Effector memory CD8-positive, alpha-beta T cell (primary cell): ENCODE measurements at places on chromosomes 12 and 14.

DNA sequence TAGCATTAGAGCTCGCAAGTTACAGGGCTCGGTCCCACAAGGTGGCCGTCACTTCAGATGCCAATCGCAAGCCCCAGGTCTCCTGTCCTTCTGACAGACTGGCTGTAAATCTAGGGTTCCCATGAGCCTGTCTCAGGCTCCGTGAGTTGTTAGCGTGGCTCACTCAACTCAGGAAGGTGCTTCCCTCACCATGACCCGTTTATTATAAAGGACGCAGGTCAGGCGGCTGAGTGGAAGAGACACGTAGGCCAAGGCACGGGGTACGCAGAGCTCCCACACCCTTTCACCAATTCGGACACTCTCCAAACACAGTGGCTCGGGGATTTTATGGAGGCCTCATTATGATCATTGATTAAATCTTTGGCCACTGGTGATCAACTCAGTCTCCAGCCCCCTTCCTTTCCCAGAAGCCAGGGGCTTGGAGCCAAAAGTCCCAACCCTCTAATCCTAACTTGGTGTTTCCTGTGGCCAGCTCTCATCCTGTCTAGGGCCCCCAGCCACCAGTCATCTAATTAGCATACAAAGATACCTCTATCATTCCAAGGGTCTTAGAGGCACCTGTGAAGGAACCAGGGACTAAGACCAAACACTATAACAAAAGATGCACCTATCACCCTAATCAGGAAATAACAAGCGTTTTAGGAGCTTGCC is 25.8 kb upstream of the LRTM2 start:
- DNase-seq, result no peak

GRCh38 chr12:13986031-13986430 is 4.6 kb upstream of the GRIN2B start:
- DNase-seq, result no peak

DNA sequence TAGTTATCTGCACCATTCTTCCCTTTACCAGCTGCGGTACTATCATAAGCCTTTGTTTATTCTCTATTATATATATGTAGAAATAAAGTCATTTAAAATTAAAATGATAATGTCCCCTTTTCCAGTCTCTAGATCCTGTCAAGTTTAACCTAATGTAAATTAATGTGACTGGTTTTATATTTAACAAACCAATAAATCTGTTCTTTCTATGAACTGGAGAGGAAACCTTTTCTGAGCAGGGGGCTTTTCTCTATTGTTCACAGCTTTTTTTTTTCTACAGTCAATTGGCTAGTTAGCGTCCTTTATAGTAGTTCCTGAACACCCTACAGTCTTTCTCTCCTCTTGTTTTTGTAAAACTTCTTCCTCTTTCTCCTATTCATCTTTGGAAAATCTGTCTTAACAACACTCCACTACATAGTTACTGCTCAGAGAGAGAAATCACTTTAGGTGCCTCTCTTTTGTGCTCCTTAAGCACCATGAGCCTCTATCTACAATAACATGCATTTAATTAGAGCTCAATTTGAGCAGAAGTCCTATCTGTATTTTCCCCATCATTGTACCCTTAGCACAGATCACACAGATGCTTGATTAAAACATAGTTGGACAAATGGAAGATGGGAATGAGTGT is 332.6 kb upstream of the SYT1 start:
- DNase-seq, result no peak

- DNase-seq, result no peak
Observed at GRCh38 chr12:15355766-15356165, 33.5 kb downstream of the PTPRO start.

- no peak for DNase-seq
Observed at GRCh38 chr12:62722971-62723680, 211.8 kb downstream of the PPM1H start.

DNA sequence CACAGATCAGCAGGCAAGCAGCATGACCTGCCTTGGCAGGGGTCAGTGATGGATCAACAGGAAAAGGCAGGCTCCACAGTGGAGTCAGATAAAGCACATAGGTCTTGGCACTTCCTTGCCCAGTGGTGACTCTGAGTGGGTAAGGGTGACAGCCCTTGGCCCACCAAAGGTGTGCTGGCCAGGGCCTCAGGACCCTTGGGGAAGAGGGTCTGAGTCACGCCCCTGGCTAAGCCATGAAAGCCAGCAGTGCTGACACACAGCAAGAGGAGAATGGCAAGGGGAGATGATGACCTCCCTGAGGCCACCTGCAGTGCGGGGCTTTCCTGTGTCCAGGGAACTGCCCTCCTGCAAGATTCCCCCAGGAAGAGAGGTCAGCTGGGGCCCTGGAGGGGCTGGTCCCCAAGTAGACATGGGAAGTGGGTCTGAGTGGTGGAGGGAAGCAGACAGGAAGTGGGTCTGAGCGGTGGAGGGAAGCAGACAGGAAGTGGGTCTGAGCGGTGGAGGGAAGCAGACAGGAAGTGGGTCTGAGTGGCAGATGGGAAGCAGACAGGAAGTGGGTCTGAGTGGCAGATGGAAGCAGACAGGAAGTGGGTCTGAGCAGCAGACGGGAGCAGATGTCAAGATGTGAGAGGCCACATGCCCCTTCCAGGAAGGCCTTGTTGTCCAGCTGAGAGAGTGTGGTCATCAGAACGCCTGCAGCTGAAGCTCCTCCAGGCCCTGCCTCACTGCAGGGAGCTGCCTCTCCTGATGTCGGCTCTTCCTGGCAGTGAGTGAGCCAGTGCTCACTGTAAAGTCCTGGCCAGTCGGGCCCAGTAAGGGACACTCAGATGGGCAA is 34.8 kb downstream of the DIO3 start:
- DNase-seq, result no peak

GRCh38 chr12:7101694-7102131 is 7.3 kb downstream of the C1RL start:
- DNase-seq, result no peak

GRCh38 chr14:91163316-91163715 is 49.4 kb downstream of the DGLUCY start:
- no peak for DNase-seq

DNA sequence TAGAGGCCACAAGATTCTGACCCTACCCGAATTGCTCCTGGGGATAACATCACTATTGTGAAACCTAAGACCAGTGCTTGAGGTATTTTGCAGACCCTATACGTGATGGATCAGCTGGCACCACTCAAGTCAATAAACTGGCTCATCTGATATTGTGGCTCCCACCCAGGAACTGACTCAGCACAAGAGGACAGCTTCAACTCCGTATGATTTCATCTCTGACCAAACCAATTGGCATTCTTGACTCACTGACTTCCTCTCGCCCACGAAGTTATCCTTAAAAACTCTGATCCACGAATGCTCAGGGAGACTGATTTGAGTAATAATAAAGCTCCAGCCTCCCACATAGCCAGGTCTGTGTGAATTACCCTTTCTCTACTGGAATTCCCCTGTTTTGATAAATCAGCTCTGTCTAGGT is 1036.1 kb upstream of the TMEM132C start:
- DNase-seq, result no peak

GRCh38 chr14:40221428-40221827 is 789.2 kb upstream of the FBXO33 start:
- no peak for DNase-seq

- DNase-seq, result no peak
Observed at GRCh38 chr12:52005903-52006703, 643 bp upstream of the TAMALIN start.

DNA sequence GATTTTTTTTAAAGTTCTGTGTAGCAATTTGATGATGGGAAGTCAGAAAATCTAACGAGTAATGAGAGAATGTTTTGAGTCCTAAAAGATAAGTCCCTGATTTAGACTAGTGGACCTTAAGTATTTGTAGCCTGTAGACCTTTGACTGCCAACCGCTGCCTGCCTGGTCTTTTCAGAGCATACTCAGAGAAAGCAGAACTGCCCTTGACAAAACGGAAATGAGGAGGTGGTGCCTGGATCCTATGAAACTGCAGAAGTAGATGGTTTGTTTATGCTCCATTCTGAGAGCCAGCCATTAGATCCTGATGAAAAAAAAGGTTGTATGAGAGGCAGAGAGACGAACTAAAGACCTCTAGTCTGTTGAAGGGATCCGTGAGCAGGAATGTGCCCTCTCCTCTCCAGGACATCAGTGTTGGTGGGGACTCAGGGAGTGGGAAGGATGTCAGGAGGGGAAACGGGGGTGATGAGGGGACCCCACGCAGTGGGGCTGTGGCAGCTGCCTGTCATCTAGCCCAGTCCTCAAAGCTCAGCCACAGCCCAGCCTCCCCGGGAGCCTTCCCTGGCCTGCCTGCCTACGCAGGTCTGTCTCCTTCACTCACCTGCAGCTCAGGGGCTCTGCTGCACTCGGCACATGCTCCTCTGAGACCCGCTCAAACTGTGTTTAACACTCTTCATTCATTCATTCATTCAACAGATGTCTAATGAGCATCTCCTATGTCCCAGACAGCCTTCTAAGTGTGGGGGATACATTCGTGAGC is 447.5 kb downstream of the AACS start:
- DNase-seq, result no peak

- no peak for DNase-seq
Observed at GRCh38 chr12:94186278-94187241, 38.2 kb downstream of the PLXNC1 start.

GRCh38 chr12:26205941-26206340 is 10.6 kb downstream of the SSPN start:
- no peak for DNase-seq

- DNase-seq, result no peak
Observed at GRCh38 chr12:124866195-124866882, 2.7 kb upstream of the SCARB1 start.

GRCh38 chr12:57135527-57136326 is 7.4 kb downstream of the LRP1 start:
- DNase-seq, result no peak

DNA sequence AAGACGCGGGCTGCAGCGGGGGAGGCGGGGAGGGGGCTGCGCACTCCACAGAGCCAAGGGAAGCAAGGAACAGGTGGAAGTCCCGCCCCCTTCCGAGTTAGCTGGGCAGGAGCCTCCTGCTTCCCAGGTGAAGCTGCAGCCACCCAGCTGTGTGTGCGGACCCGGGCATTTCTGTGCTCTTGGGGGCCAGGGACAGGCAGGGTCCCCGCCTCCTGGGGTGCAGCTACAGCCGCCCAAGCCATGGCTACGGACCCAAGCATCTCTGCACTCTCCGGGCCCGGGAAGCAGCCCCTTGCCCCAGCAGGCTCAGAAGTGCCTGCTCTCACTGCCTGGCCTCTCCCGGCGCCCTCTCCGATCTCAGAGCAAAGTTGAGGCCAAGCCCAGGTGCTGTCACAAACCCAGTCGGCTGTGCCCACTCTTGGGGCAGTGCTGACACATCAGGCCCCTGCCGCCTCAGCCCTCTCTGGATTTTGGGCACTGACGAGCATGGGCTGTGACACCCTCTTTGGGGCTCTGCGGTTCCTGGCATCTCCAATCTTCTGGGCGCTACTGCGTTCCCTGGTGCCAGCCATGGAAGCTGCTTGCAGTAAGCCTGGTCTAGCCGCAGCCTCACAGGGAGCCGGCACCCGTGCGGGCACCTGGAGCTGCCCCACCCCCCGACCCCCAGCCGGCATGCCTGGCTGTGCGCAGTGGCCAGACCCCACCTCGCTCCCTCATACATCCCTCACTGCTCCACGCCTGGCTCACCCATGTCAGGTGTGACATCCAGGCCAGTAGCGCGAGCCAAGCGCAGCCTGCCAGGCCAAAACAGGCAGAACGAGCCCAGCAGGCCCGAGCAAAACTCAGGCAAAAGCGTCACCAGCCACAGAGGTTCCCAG is 8.5 kb upstream of the MGAT4C start:
- no peak for DNase-seq

GRCh38 chr12:85065837-85066482 is 29.8 kb downstream of the LRRIQ1 start:
- DNase-seq, result no peak

DNA sequence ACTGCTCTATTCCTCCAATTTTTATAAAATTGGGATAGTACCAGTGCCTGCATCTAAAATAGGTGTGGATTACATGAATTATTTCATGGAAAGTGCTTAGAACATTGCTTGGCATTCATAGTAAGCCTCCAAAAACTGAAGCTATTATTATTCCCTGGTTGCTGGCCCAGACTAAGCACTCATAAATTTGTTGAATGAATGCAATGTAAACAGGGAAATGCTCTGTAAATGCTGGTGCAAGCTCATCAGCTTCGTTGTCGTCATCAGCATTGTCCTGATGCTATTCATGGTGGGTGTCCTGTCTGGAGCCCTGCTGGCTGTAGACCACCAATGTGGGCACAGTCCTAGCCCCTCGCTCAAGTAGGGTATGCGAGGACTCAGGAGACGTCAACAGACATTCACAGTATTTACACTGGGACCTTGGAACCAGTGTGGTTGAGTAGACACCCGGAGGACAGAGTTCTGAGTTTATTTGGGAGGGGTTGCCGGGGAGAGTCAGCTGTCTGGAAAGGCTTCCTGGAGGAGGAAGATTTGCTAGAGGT is 16.5 kb downstream of the BDKRB2 start:
- DNase-seq, result no peak

DNA sequence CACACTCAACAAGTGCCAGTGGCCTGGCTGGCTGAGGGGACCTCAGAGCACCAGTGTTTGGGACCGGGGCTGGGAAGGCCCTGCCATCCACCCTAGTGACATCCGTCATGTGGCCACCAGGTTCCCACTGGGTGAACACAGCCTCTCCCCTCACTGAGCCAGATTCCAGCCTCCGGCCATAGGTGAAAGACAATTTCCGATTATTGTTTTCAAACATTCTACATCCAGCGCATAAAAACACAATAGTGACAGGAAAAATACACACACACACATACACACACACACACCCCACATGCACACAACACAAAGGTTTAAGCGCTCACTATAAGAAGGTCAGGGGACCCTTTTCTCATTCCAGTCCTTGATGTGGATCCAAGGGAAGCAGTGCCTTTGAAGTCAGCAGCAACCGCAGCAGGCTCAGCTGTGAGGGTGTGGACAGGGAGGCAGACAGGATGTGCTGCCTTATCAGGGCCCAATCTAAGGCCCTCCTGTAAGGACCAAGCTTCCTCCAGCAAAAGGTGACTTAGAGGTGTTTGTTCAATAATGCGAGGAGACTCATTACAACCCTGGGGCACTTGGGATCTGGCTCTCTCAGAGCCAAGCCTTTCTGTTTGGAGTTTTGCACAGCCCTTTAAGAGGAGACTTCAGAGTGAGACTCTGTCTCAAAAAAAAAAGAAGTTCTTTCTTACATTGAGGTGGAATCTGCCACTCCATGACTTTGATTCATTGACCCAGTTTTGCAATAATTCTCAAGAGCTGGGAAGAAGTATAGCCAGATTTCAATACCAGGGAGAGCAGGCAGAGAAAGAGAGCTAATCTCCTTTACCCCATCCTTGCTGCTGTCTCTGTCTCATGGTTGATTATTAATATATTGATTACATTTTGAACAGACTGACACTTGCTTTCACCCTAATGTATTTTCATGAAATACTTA is 227.8 kb downstream of the ZFP36L1 start:
- DNase-seq, result no peak

- no peak for DNase-seq
Observed at GRCh38 chr14:24279301-24280186, 8.1 kb upstream of the RABGGTA start.
